ENCODE measurements at places on chromosomes 7 and 10.

GRCh38 chr7:150977382-150978125, 567 bp downstream of the KCNH2 start:
- DNase-seq, result no peak

GRCh38 chr10:29712108-29712507, 77.3 kb upstream of the SVIL start:
- DNase-seq, result no peak

- DNase-seq, result no peak
Measured at GRCh38 chr7:134690016-134690415, 43.4 kb downstream of the BPGM start.

GRCh38 chr10:12041766-12042408, 722 bp downstream of the UPF2 start:
- DNase-seq, result no peak

DNA sequence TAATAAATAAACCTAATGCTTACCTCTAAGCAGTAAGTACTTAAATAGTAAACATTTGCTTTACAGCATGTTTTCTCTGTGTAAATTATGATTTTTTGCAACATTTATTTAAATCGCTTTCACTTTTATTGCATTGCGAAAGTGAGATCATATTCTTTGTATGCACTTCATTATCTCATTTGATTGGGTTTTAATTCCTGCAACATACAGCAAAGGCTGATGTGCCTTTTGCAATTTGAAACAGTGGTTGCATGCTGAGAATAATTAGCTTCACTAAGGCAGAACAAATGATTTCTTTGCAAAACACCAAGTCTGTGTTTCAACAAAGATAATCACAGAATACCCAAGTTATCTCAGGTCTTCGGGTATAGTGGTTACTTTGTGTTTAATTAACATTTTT, 16.3 kb upstream of the THSD7A start:
- no peak for DNase-seq

GRCh38 chr10:36367362-36367761, 725.3 kb upstream of the FZD8 start:
- no peak for DNase-seq

DNA sequence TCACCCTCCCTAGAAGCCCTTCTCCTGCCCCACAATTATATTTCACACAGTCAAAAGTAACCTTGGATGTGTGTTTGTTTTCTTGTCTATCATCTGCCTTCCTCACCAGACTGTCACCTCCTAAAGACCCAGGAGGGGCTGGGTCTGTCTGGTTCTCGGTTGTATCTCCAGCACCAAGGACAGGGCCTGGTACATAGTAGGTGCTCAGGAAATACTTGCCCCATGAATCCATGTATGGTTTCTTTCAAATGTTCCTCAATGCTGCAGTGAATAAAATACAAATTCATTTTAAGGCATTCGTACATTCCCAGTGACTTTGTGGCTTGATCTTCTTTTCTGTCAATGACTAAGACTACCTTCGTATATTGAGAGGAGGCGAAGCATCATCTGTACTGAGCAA, 122.9 kb upstream of the ZNF716 start:
- no peak for DNase-seq

- DNase-seq, result no peak
Measured at GRCh38 chr7:112067200-112067599, 139.0 kb downstream of the DOCK4 start.

GRCh38 chr10:106502641-106503040, 661.9 kb downstream of the SORCS1 start:
- no peak for DNase-seq

DNA sequence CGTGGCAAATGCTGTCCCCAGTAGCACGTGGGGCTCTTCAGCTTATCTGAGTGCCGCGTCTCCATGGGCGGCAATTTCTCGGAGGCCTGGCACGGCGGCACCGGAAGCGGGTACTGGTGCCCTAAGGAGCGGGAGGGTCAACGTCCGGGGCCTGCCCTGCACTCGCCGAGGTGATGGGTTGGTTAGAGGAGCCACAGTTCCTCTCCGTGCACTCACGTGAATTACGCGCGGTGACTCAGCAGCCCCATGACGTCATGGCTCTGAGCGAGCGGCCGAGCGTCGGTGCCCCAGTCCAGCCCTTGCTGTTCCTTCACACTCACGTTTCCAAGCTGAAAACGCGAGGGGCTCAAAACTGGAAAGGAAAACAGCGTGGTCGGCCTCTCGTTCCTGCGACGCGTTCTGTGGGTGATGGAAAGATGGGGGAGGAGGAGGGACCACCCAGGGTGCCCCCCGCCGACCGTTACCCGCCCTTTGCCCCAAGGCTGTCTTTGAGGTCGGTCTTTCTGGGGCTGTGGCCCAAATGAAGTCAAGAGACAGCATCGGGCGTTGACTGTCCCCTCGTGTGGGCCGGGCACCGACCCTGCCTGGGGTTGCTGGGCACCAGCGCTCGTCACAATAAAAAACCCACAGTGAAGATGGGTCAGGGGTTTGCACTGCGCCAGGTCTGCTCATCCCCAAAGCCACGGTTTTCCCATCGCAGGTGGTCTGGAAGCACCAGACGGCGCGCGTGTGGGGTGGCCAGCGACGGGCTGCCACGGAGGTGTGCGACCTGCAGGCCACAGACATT, 70.4 kb upstream of the CFAP46 start:
- no peak for DNase-seq

GRCh38 chr10:122854648-122855047, 9.0 kb upstream of the CUZD1 start:
- no peak for DNase-seq

GRCh38 chr7:77954773-77955555, 156.4 kb downstream of the PHTF2 start:
- no peak for DNase-seq

DNA sequence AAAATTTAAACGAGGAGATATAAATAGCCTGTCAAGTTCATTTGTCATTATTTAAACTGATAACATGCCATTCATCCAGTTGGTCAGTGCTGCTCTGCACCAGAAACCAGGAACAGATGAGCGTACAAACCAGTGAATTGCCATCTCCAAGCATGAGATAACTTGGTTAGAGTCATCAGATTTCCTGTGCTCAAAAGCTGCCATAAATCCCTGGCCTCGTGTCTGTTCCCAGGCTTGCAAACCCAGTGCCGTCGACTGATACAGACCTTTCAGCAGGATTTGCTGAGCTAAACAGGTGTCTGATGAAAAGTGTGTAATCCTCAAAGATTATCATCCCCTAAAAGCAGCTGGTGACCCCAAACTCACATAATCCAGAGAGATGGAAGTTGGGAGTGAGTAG, 96.0 kb upstream of the SAMD8 start:
- no peak for DNase-seq

GRCh38 chr7:81234896-81235295, 316.0 kb upstream of the SEMA3C start:
- no peak for DNase-seq

DNA sequence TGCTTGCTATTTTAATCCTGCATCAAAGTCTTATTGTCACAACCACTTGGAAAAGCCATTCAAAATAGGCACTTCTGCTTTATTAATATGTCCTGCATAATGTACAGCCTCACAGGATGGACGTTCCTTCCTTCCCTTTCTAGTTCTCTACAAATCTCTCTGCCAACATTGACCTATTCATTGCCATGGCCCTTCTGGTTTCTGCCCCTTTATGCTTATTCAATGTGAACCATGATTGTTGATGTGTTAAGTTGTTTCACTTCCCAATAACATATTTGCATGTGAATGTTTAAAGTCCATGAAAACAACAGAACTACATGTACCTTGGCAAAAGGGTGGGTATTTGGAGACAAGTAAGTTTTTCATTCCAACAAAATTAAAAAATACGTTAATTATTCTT, 45.7 kb downstream of the COL28A1 start:
- DNase-seq, result no peak

GRCh38 chr7:2079332-2080059, 153.2 kb downstream of the MAD1L1 start:
- DNase-seq, result no peak

- no peak for DNase-seq
Measured at GRCh38 chr7:12737373-12737772, 49.9 kb downstream of the ARL4A start.

DNA sequence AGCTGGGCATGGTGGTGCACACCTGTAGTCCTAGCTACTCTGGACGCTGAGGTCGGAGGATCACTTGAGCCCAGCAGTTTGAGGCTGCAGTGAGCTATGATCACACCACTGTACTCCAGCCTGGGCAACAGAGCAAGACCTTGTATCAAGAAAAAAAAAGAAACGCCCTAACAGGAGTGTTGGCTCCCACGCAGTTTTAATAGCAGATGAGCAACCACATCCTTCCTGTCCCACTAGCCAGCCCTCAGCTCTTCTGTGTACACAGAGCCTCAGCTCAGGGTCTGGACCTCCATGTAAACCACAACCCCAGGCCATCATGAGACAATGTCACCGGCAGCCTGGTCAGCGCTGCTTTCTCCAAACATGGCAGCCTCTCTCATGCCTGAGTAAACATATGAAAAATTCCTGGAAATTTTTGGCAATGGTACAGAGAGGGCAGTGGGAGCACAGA, 108.2 kb downstream of the PIP4K2A start:
- no peak for DNase-seq

DNA sequence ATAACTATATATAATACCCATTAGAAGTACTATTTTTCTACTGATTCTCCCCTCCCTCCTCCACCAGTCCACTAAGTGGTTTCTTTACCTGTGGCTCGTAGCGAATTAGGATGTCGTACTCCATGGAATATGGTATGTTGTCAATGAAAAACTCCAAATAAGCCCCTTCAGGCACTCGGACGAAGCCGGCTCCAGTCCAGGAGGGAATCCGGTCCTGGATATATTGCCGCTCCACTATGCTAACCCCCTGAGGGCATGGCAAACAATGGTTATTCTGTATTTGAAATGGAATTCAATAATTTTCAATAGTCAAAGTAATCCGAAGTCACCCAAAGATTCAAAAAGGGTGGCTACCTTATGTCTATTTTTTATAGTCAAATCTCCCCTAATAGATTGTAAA, 40.1 kb downstream of the LAMB1 start:
- no peak for DNase-seq
